ENCODE measurements at places on chromosomes 12 and 14.

- DNase-seq: no peak
Observed at GRCh38 chr12:82645414-82645813, 41.3 kb upstream of the TMTC2 start.

- no peak for DNase-seq
Observed at GRCh38 chr14:80602946-80603345, 338.6 kb downstream of the CEP128 start.

DNA sequence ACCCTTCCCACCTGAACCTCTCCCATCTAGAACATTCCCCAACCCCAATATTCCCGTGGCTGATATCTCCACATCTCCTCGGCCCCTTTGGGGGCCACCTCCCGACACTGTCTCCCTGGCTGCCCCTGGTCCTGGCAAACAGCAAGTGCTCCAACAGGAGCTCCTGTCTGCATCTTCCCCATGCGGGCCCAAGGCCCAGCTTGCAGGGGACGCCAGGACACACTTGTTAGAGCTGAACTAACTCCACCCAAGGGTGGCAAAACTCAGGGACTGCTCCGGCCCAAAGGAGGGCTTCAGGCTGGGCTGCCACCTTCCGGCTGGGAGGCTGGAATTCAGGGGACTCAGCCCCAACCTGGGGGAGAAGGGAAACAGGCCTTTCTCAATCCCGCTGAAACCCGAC is 106.6 kb downstream of the NCOR2 start:
- DNase-seq: no peak

DNA sequence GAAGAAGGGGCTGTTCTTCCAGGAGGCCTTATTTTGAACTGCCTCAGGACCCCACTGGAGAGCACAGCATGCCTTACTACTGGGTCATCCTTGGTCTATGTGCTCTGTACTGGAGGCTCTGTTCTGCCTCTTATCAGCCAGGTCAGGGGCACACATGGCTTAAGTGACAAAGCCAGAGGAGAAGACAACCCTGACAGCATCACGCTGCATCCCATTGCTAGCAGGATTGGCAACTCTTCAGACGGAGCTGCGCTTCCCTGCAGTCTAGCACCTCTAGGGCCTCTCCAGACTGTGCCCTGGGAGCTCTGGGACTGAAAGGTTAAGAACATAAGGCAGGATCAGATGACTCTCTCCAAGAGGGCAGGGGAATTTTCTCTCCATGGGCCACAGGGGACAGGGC is 17.3 kb upstream of the TIGAR start:
- DNase-seq: no peak

- DNase-seq: peak; percentile 58
Observed at GRCh38 chr12:109597795-109598427, 24.3 kb downstream of the MVK start.

- no peak for DNase-seq
Observed at GRCh38 chr12:49643961-49644619, 20.7 kb downstream of the PRPF40B start.

DNA sequence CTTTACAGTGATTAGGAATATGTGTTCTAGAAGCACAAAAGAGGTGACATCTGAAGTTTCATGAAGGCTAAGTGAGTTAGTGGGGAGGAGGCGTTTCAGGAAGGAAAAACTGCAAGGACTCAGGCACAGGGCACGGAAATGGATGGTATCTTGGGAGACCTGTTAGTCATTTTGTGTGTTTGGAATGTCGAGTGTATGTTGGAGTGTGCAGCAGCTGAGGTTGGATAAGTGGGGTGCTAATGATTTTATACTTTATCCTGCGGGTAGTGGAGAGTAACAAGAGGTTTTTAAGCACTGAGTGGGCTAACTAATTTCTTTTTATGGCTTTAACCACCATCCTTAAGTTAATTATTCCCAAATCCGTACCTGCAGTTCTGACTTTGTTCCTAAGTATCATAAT is 571.5 kb upstream of the FBXO33 start:
- no peak for DNase-seq

DNA sequence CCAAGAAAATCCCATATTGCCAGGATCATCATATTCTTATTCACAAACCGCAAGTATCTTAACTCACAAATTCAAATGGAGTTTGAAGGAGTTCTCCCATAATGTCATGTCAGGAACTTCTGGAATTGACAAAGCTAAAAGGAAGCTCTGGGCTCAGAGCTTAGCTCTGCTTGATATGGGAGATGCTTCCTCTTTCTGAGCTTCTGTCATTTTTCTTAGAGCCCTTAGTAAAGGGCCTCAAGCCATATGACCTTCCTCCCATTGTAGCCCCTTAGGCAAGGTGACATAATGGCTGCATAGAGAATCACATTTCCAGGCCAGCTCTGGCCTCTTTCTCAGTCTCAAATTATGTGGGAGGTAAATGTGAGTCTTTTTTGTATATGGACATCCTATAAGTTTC is 40.9 kb downstream of the SLC4A8 start:
- peak; percentile 3 for DNase-seq

DNA sequence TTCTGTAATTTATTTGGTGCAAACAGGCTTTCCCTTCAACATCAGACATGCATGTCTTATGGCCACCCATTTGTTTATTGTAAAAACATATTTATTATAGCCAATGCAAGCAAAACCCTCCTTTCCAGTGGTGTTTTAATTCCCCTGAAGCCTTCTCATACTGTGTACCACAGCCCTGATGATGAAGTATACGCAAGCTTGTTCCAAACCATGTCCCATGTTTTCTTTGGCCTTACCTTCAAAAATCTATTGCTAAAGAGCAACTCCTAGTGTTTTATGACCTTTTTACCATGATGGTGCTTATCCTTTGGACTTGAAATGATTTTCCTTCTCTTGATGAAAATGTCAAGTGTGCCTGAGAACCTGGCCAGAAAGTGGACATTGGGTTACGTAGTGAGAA is 85.9 kb upstream of the CCDC91 start:
- no peak for DNase-seq

DNA sequence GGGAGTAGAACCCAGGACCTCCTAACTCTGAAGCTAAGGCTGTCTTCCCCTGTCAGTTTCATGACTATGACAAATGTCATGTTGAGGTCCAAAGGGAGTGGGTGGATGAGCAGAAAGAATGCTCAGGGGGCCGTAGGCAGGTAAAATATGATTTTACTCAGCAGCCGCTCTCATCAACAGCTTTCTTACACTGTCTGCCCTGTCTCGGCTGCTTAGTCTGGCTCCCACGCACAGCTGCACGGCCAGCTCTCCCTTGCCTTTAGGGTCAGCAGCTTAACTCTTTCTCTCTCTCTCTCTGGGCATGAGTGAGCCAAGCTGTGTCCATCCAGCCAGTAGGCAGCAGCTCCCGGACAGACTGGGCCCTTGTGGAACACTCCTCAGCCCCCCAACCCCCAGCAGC is 95.2 kb downstream of the GCH1 start:
- no peak for DNase-seq

DNA sequence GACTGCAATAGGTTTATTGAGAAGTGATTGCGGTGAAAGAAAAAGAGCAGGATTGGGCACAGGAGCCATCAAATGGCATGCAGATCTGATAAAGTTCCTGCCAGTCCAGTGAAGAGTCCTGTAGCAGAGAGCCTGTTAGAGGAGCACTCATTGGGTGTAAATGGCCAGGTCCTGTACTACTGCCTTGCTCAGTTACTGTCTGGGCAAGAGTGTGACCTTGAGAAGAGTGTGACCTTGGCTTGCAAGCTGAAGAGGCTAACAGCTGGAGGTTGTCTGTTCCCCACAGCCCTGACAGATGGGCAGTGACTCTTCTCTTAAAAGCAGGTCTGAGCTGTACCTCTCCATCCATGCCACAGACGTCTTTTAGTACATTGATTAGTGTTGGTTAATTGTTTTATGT is 148.6 kb upstream of the SLC38A2 start:
- DNase-seq: no peak

DNA sequence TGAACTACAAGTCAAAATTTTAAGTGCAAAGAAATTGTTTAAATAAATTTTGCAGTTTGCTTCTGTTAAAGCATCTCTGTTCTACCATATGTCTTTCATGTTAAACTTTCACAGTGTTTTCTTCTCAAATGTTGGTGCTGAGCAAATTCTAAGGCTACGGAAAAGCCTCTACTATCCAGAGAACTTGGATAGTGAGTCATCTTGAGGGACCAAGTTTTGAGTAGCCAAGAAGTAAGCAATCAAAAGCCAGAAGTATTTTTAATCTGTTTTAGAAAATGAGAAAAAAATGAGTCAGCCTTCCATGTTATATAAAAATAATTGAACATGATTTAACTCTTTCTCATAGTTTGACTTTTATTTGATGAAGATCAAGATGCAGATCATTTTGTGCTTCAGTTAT is 3.3 kb downstream of the BRMS1L start:
- no peak for DNase-seq

- DNase-seq: no peak
Observed at GRCh38 chr12:108381787-108382436, 42.8 kb upstream of the CMKLR1 start.

GRCh38 chr12:16472631-16473030 is 125.2 kb downstream of the MGST1 start:
- no peak for DNase-seq

- DNase-seq: no peak
Observed at GRCh38 chr12:119423285-119423684, 88.8 kb downstream of the CCDC60 start.

- peak; percentile 66 for DNase-seq
Observed at GRCh38 chr14:93184391-93185348, at the start of the genes LYSET and MOAP1. Gene LYSET, plus strand, starts transcription at chr14:93185317. Its CDS starts 89 bp downstream, at chr14:93185406. Gene MOAP1, minus strand, starts transcription at chr14:93184897. Its CDS starts 655 bp downstream, at chr14:93184242.

DNA sequence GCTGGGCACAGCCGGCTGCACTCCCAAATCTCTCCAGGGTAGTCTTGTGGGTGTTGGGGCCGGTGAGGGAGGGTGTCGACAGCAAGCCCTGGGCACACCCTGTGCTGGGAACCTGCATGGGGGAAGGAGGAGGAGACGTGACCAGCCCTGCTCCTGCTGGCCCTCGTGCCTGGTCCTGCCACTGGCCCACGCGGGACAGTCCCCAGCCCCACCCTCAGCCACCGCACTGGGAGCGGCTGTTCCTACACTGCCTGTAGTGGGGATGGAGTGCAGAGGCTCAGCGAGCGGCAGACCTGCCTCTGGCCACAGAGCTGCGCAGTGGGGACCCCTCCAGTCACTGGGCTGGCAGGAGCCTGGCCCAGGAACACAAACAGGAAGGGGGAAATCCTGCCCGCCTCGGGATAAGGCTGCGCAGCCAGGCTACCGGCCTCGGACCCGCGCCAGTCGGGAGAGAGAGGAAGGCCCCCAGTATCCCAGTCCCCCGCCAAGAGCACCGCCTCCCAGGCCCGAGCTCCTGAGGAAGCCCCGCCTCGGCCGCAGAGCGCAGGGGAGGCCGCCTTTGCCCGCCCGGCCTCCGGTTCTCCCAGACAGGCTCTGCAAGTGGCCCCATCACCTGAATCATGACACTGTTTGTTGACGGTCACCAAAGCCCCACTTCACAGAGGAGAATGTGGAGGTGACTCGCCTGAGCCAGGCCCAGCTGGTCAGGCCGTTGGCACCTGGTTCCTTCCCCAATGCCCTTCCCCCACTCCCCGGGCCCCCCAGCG is 10.6 kb downstream of the AHNAK2 start:
- no peak for DNase-seq

DNA sequence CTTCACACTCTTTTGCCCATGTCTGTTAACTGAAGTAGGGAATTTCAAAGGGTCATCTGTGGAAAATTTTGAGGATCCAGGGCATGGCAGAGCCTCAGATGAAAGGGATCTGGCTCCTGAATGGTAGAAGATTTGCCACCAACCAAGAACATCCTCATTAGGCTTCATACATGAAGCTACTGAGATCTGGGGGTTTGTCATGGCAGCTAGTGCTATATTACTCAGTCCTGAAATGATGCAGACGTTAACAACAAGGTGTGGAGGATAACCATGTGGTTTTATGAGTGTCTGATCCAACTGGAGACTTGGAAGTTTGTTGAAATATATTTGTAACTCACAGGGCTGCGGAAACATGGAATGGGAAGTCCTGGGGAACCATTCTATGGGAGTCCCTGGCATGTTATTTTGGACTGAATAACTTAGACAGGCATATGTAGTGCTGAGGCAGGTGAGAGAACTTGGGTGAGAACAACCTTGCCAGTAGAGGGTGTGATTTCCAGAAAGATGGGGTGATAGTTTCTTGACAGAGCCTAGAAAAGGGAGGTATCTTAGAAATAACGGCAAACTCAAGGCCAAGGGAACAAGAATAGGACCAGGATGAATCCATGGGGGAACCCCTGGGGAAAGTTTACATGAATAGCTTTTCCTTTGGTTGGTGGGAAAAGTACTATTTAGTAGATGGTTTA is 42.0 kb upstream of the C12orf75 start:
- DNase-seq: no peak

GRCh38 chr14:89681086-89682018 is 264.3 kb upstream of the FOXN3 start:
- peak; percentile 67 for DNase-seq

- no peak for DNase-seq
Observed at GRCh38 chr12:130673036-130673705, 42.9 kb downstream of the RIMBP2 start.

DNA sequence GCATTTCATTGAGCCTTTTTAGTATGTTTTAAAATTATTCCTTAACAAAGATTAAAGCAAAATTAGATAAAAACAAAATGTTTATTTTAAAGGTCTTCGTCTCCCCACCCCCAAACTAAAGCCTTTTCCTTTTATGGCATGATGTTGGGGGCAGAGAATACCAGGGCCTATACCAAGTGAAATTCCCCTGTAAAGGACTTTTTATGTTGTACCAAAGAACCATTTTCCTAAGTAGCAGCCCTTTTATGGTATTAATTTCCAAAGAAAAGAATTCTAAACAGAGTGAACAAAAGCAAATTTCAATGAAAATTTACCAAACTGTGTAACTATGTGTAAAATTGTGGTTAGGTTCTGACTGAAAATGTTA is 71.9 kb upstream of the GNPNAT1 start:
- DNase-seq: no peak

DNA sequence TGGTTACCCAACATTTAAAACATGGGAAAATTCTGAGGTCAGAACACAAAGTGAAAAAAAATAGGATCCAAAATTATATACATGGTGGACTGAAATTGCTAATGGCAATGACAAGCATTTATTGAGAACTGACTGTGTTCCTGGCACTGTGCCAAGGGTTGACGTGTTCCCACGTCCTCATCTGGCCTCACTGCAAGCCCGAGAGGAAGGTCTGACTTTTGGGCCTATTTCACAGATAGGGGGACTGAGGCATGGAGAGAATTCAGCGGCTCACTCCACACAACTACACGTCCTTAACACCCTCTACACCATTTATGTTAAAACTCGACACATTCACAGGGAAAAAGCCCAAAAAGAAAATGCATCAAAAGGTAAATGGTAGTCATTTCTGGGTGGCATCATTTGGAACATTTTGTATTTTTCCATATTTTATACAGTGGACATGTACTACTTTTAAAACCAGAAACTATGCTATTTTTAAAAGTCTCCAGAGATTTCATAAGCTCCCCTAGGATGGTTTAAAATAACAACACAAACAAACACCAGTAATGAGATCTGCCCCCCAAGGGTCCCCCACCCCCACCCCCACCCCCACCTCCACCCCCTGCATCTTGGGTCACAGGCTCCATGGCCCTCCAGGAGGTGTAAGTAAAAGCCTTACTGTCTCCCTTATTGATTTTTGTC is 27.7 kb downstream of the CLMN start:
- no peak for DNase-seq

GRCh38 chr12:118068445-118068844 is 7.5 kb upstream of the WSB2 start:
- DNase-seq: no peak

GRCh38 chr12:6772726-6773589 is 638 bp downstream of the LAG3 start:
- no peak for DNase-seq

- peak; percentile 85 for DNase-seq
Observed at GRCh38 chr12:6341417-6342139, at the start of gene TNFRSF1A. Gene TNFRSF1A, minus strand, starts transcription at chr12:6342076. Its CDS starts 262 bp downstream, at chr12:6341814.

Measured in AML-193 (cell line).